Osteoblast (primary cell): ENCODE measurements at places on chromosomes 7 and 10. TPM values are rescaled to one million over a fixed set of nuclear protein-coding genes. Genes with fewer than 3 reads are reported as not detected.

- no peaks in the 10 kb centered on the region for H3K36me3 ChIP-seq
- H3K27ac ChIP-seq: no peak overlapping the region
- no peaks in the 10 kb centered on the region for H3K27me3 ChIP-seq
- H3K4me1 ChIP-seq: no peaks in the 10 kb centered on the region
- no peak for DNase-seq
Measured at GRCh38 chr10:33428682-33429081, 94.2 kb upstream of the NRP1 start.

GRCh38 chr10:88271761-88272543, 311.2 kb downstream of the RNLS start:
- no peaks in the 10 kb centered on the region for H3K27me3 ChIP-seq
- H3K4me1 ChIP-seq: peaks cover 30% of the 10 kb centered on the region
- H3K36me3 ChIP-seq: no peaks in the 10 kb centered on the region
- peak overlapping the region; percentile 74 for H3K27ac ChIP-seq
- no peak for DNase-seq

- H3K4me1 ChIP-seq: no peaks in the 10 kb centered on the region
- H3K36me3 ChIP-seq: no peaks in the 10 kb centered on the region
- no peak overlapping the region for H3K4me3 ChIP-seq
- H3K27me3 ChIP-seq: no peaks in the 10 kb centered on the region
- H3K27ac ChIP-seq: no peak overlapping the region
Measured at GRCh38 chr7:11699666-11700065, 132.3 kb downstream of the THSD7A start.

DNA sequence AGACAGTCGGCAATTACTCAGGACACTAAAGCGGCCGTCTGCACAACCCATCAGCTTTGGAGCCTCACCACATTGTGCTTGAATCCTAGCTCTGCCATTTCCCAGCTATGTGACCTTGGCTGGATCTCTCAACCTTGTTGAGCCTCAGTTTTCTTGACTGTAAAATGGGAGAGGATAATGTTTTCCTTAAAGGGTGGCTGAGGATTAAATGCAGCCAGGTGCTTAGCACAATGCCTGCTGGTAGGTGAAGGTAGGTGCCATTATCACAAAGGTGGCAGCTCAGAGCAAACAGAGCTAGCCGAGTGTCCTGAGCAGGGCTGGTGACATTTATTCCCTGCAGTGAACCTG, 508.5 kb upstream of the ZMIZ1 start:
- H3K36me3 ChIP-seq: no peaks in the 10 kb centered on the region
- H3K4me3 ChIP-seq: no peak overlapping the region
- no peaks in the 10 kb centered on the region for H3K4me1 ChIP-seq
- no peak overlapping the region for H3K27ac ChIP-seq
- DNase-seq: no peak
- H3K27me3 ChIP-seq: peaks cover 21% of the 10 kb centered on the region

GRCh38 chr7:22727714-22728035, 675 bp downstream of the IL6 start:
- H3K27me3 ChIP-seq: no peaks in the 10 kb centered on the region
- H3K27ac ChIP-seq: peak overlapping the region; percentile 99
- peaks cover 65% of the 10 kb centered on the region for H3K4me1 ChIP-seq

GRCh38 chr7:80659120-80660055, 20.9 kb downstream of the CD36 start:
- DNase-seq: peak; percentile 47
- H3K27ac ChIP-seq: no peak overlapping the region
- H3K36me3 ChIP-seq: no peaks in the 10 kb centered on the region
- no peaks in the 10 kb centered on the region for H3K27me3 ChIP-seq
- no peaks in the 10 kb centered on the region for H3K4me1 ChIP-seq

DNA sequence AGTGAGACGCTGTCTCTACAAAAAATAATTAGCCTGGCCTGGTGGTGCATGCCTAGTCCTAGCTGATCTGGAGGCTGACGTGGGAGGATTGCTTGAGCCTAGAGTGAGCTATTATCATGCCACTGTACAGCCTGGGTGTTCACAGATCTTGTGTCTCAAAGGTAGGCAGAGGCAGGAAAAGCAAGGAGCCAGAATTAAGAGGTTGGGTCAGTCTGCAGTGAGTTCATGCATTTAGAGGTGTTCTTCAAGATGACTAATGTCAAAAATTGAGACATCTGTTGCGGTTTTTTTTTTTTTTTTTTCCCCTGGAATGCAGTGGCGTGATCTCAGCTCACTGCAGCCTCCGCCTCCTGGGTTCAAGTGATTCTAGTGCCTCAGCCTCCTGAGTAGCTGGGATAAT, 5.4 kb downstream of the PPIA start:
- no peaks in the 10 kb centered on the region for H3K27me3 ChIP-seq
- H3K4me3 ChIP-seq: no peak overlapping the region
- H3K36me3 ChIP-seq: peaks cover 57% of the 10 kb centered on the region
- no peak overlapping the region for H3K27ac ChIP-seq
- peaks cover 20% of the 10 kb centered on the region for H3K4me1 ChIP-seq
- peak; percentile 87 for DNase-seq

DNA sequence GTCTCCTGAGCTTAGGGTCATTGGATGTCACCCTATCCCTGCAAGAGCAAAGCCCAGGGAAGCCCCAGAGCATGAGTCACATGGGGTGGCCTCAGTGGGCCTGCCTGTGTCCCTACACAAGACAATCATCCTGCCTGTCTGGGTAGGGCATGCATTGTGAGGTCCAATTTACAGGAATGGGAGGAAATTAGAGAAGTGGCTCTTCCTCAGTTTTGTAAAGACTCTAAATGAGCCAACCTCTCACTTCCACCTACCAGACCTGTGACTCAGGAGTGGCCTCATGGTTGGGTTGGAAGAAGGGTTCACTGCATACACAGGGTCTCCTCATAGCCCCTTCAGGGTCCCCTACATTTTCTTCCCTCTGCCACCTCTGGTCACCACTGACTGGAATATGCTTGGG, 43.6 kb upstream of the SMNDC1 start:
- peaks cover 24% of the 10 kb centered on the region for H3K4me1 ChIP-seq
- H3K36me3 ChIP-seq: no peaks in the 10 kb centered on the region
- no peak for DNase-seq
- H3K4me3 ChIP-seq: no peak overlapping the region
- H3K27me3 ChIP-seq: no peaks in the 10 kb centered on the region
- H3K27ac ChIP-seq: no peak overlapping the region

GRCh38 chr7:90972906-90973550, 291.2 kb upstream of the FZD1 start:
- H3K27me3 ChIP-seq: no peaks in the 10 kb centered on the region
- no peak for DNase-seq
- H3K27ac ChIP-seq: no peak overlapping the region
- no peaks in the 10 kb centered on the region for H3K4me1 ChIP-seq

GRCh38 chr10:19606968-19607367, 209.3 kb upstream of the PLXDC2 start:
- H3K4me1 ChIP-seq: peaks cover 3% of the 10 kb centered on the region
- H3K27me3 ChIP-seq: no peaks in the 10 kb centered on the region
- no peak for DNase-seq

GRCh38 chr10:70513848-70514309, 35.3 kb downstream of the PALD1 start:
- peaks cover 2% of the 10 kb centered on the region for H3K4me1 ChIP-seq
- no peak overlapping the region for H3K27ac ChIP-seq
- no peak overlapping the region for H3K4me3 ChIP-seq
- no peak for DNase-seq
- H3K36me3 ChIP-seq: no peaks in the 10 kb centered on the region

DNA sequence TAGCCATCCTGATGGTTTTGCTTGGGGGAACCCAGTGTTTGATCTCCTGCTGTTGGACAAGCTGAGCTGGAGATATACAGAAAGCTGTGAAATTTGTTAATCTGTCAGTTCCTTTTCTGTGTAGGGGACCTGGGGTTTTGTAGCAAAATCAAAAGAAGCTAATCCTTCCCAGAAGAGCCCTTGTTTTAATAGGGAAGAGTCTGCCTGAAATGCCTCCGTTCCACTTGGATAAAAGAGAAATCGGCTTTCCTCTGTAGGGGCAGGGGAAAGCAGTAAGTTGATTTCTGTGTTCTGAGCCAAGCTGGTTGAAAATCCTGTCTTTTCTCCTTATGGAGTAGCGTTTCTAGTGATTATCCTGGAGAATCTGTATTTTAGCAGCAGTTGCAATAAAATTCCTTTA, 472.6 kb downstream of the SORCS3 start:
- no peak overlapping the region for H3K4me3 ChIP-seq
- no peak overlapping the region for H3K27ac ChIP-seq
- no peaks in the 10 kb centered on the region for H3K36me3 ChIP-seq
- DNase-seq: no peak
- H3K4me1 ChIP-seq: no peaks in the 10 kb centered on the region

DNA sequence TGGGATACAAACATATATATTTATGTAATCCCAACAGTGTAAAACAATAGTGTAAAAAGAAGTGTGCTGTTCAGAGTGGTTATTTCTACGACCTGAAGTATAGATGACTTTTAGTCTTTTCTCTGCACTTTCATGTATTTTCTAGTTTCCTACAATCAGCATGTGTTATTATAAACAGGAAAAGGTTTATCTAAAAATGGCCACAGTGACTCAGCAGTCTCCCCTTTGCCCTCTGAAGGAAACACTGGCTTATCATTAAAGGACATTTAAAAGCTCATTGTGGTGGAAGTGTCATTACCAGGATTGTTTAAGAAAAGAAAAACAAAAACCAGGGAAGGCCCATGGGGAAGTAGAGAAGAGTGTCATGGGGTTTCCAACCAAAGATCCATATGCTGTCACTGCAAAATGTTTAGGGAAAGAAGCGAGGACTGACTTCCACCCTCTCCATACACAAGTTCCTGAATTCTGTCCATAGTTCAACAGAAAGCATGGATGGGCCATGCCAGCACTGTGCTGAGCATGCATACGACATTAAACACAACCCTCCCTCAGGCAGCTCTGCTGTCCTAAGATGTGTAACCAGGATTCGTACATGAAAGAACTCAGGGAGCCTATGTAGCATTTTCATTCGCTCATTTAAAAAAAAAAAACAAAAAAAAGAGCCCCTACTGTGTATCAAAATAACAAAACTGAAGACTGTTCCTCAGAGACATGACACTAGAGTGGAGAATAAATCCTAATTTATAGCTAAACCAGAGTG, 10.2 kb downstream of the CYREN start:
- H3K4me1 ChIP-seq: peaks cover 18% of the 10 kb centered on the region
- no peaks in the 10 kb centered on the region for H3K27me3 ChIP-seq
- DNase-seq: no peak

GRCh38 chr7:134186027-134186426, 58.9 kb downstream of the LRGUK start:
- peaks cover 3% of the 10 kb centered on the region for H3K27me3 ChIP-seq
- H3K4me3 ChIP-seq: no peak overlapping the region
- H3K27ac ChIP-seq: peak overlapping the region; percentile 21
- no peak for DNase-seq
- peaks cover 10% of the 10 kb centered on the region for H3K4me1 ChIP-seq
- H3K36me3 ChIP-seq: no peaks in the 10 kb centered on the region

GRCh38 chr10:44416936-44417335, 32.0 kb upstream of the CXCL12 start:
- peaks cover 9% of the 10 kb centered on the region for H3K27me3 ChIP-seq
- no peak overlapping the region for H3K4me3 ChIP-seq
- H3K27ac ChIP-seq: no peak overlapping the region
- peaks cover 7% of the 10 kb centered on the region for H3K4me1 ChIP-seq

DNA sequence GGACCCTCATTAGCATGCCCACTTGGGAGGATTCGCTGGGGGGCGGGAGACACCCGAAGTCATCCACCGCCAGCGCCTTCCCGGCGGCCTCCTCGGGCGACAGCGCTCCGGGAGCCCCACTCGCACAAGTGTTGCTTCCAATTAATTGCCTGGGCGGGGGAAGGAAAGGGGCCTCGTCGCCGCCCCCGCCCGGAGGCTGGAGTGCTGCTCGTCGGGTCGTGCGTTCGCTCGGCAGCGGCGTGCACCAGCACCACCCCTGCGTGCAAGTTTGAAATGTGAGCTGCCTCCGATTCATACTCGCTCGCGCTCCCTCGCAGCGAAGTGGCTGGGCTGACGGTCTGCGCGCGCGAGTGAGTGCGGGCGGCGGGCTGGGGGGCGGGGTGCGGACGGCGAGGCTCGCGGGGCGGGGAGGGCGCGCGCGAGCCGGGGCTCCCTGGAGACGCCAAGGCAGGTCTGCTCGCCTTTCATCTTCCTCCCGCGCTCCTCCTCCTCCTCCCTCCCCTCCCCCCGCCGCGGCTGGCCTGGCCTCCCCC, 104.6 kb upstream of the PPIF start:
- H3K27ac ChIP-seq: peak overlapping the region; percentile 76
- peak; percentile 100 for DNase-seq
- peaks cover 68% of the 10 kb centered on the region for H3K4me1 ChIP-seq
- peaks cover under 1% of the 10 kb centered on the region for H3K36me3 ChIP-seq
- no peaks in the 10 kb centered on the region for H3K27me3 ChIP-seq

GRCh38 chr10:119940487-119940886, 48.0 kb downstream of the SEC23IP start:
- no peak overlapping the region for H3K4me3 ChIP-seq
- H3K27ac ChIP-seq: no peak overlapping the region
- no peak for DNase-seq
- no peaks in the 10 kb centered on the region for H3K4me1 ChIP-seq
- peaks cover 38% of the 10 kb centered on the region for H3K36me3 ChIP-seq

DNA sequence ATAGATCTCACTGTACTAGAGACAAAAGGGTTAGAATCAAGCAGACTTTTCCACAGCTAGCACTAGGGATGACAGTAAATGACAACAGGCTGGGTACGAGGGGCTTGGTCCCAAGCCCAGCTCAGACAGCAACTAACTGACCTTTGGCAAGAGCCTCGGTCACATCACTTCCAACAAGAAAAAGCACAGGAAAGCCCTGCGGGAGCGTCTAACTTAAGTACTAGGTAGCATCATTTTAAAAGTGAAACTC, 22.8 kb downstream of the CALML3 start:
- no peaks in the 10 kb centered on the region for H3K27me3 ChIP-seq
- H3K4me1 ChIP-seq: peaks cover 61% of the 10 kb centered on the region

- H3K36me3 ChIP-seq: peaks cover 12% of the 10 kb centered on the region
- H3K4me3 ChIP-seq: peak overlapping the region; percentile 75
- no peaks in the 10 kb centered on the region for H3K27me3 ChIP-seq
- peak overlapping the region; percentile 61 for H3K27ac ChIP-seq
Measured at GRCh38 chr7:27161214-27161720, 4.1 kb downstream of the HOXA9 start.

PILRA gene
- total RNA-seq: 0.36 and 0.59 TPM in 2 replicates

FAM25A gene
- total RNA-seq: not detected in 2 replicates

NXPH1 gene
- total RNA-seq: not detected in 2 replicates

PYROXD2 gene
- 11.6 and 12.4 TPM in 2 replicates for total RNA-seq

ARMC3 gene
- total RNA-seq: under 0.01 TPM in 1 of 2 replicates, not detected in the other

GARIN1A gene
- 1.4 and 2.1 TPM in 2 replicates for total RNA-seq

CCSER2 gene
- total RNA-seq: 56.0 and 58.3 TPM in 2 replicates

ARHGAP21 gene
- 140 and 165 TPM in 2 replicates for total RNA-seq

OR6B1 gene
- not detected in 2 replicates for total RNA-seq
